ENCODE measurements at places on chromosomes 12 and 14.

DNA sequence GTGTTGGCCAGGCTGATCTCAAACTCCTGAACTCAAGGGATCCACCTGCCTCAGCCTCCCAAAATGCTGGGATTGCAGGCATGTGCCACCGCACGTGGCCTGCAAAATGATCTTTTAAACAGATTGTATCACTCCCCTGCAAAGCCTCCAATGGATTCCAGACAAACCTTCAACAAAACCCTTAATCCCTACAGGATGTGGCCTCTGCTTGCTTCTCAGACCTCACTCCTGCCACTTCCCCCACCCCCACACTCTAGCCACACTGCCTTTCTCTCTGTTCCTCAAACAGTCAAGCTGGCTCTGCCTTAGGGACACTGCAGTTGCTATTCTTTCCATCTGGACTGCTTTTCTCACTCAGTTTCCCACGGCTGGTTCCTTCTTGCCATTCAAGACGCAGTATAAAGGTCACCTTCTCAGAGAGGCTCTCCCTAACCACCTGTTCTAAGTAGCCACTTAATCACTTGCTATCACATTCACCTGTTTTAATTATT, 47.3 kb upstream of the TMED10 start:
- no peak for DNase-seq

DNA sequence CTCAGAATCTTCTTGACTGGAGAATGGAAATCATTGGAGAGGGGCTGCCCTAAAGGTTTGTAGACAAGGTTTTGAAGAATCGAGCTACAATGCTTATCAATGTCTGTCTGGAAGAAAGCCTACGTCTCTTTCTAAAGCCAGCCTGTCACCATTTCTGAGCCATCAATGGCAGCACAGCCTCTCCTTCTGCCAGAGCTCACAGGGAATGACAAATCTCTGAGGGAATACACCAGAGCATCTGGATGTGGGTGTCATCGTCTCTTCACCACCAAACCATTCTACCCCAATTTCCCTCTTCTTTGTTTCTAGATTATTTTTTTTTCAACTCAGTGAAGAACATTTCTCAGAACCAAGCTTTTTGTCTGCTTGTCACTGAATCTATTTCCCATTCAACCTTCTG, 349.7 kb downstream of the EMP1 start:
- no peak for DNase-seq

DNA sequence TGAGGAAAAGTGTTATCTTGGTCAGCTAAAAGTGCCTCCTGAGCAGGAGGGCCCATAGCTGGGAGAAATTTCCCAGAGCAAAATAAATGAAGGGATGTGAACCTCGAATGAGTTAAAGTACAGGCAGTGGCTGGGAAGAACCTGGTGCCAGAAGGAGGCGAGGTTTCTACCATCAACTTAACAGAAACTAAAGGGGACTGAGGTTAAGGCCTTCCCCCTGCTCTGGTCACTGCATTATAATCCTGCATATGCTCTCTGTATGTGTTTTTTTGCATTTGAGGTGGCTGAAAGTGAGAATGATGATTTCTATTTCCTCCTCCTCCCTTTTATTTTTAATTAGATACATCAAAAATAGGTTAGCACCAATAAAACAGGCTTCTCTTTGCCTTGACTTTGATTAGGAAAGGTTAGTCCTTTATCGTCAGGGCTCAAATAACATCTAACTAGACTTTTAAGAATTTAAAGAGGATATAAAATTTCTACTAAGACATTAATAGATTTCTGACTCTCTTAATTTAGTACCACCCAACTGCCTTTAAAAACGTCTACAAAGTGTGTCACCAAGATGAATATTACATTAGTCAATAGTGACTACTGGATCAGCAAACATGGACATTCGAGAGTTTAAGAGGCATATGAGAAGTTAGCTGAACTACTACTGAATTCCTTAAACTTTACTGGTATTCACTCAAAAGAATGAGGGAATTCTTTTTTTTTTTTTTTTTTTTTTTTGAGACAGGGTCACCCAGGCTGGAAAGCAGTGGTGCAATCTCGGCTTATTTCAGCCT, 49.2 kb downstream of the GALNT4 start:
- DNase-seq, result no peak

- no peak for DNase-seq
Measured at GRCh38 chr12:48999371-49000131, at the start of gene DDN. Gene DDN, minus strand, starts transcription at chr12:48999375. Its CDS starts 88 bp downstream, at chr12:48999287.

- DNase-seq, result no peak
Measured at GRCh38 chr12:48489012-48489411, 6.7 kb downstream of the C12orf54 start.

DNA sequence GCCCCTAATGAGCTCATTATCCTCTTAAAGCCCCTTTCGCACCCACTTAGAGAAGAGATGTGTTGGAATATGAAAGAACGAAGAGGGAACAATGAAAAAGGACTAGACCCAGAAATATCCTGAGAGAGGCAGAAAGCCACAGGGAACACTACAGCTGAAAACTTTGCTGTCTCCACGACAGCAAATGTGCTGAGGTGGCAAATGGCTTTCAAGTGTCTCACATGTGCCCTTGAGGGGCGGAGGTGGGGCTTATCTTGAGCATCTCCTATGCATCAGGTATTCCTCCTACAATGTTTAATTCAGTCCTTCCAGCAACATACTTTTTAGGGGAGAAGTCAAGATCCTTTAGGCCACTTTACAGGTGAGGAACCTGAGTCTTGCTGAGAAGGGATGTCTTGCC, 62.9 kb downstream of the WSCD2 start:
- DNase-seq, result no peak

GRCh38 chr12:120356567-120357030, 12.4 kb downstream of the MSI1 start:
- peak; percentile 17 for DNase-seq

DNA sequence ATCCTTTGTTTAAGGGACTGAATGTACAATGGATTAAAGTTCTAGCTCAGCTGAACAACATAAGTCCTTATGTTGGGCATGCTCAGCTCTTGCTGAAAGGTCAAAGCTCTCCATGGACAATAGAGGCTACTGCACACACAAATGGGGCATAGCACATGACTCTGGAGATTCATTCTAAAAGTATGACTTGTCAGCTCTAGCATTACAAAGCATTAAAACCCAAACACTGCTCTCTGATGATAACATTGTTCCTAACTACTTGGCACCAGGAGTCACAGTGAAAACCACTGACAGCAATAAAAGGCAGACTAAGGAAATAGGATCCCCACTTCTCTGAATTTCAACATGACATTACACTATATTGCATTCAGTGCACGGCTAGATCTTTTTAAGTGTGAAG, 21.9 kb upstream of the FSCB start:
- DNase-seq, result no peak

DNA sequence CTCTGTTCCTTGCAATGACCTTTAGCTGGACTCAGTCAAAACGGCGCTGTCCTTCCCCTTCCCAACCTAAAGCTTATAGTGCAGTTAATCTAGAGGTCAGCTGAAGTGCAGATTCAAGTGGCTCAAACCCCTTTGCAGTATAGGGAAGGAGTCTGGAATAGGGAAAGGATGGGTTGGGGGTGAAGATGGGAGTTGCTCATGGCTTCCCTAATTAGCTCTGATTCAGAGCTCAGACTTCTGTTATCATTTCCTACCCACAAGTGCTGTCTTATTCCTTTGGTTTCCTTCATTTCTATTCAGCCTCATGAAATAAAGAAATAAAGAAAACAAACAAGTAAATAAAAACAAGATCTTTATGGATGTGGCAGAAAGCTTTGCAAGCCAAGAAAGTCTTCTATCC, 264.0 kb upstream of the HMGA2 start:
- DNase-seq, result no peak

GRCh38 chr12:42386308-42386707, 60.3 kb downstream of the PPHLN1 start:
- no peak for DNase-seq

DNA sequence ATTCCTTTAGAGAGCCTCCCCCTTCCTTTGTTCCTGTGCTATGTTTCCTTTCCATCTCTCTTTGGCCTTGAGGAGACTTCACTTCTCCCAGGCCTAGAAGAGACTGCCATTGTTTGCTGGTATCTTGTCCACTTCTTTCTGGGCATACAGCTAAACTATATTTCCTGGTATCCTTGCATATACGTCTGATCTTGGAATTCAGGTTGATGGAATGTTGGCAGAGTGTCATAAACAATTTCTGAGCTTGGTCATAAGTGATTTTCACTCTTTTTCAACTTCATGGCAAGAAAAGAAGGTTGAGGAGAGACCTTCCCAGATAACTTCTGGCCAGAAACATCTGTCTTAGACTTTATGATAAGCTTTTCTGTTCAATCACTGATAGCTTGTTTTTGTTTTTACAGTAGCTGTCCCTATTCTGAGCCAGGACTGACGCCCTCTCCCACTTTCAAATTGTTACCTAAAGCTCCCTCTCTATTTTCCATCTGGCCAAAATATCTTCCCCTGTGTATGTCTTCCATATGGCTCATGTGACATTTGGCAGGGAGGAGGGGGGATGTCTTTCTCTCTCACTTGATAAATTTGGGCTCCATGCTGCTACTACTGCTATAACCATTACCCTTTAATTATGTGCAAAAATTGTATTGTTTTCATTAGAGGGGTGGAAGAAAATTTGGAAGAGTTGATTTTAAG, 457.0 kb downstream of the ADAMTS20 start:
- DNase-seq, result no peak

GRCh38 chr12:55037351-55037987, 17.7 kb downstream of the NEUROD4 start:
- DNase-seq, result no peak

Data from brain pericyte (primary cell).